ENCODE measurements at places on chromosomes 2 and 18.

DNA sequence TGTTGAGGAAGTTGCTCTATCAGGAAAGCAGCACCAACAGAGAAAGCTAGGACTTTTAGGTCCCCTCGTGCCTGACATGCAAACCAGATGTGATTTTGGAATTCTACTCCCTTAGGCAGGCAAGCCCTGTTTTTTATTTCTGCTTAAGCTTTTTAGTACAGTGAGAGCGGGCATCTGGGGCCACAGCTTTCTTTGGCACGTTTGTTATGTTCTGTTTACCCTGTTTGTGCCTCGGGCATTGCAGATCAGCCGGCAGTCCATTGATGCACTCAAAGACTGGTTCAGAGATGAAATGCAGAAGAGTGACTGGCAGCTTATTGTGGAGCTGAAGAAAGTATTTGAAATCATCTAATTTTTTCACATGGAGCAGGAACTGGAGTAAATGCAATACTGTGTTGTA is 61.9 kb downstream of the EIF5B start:
- no peak for DNase-seq

- no peak for DNase-seq
Observed at GRCh38 chr2:65363879-65364666, 68.3 kb downstream of the SPRED2 start.

DNA sequence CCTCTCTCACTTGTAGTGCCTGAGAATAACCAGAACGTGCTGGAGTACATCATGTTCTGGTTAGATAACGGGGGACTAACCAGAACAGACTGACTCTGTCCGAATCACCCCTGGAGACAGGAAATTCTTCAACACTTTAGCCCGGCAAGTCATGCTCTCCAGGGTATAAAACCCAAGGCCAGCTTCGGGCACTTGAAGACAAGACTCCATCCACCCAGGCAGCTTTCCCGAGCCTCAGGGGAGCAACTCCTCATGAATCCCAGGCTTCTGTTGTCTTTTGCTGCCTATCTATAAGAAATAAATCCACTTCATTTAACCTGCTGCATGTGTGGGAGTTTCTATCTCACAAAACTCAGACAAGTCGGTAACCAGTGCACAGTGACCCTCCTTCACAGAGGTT is 99.6 kb downstream of the KCNF1 start:
- no peak for DNase-seq

DNA sequence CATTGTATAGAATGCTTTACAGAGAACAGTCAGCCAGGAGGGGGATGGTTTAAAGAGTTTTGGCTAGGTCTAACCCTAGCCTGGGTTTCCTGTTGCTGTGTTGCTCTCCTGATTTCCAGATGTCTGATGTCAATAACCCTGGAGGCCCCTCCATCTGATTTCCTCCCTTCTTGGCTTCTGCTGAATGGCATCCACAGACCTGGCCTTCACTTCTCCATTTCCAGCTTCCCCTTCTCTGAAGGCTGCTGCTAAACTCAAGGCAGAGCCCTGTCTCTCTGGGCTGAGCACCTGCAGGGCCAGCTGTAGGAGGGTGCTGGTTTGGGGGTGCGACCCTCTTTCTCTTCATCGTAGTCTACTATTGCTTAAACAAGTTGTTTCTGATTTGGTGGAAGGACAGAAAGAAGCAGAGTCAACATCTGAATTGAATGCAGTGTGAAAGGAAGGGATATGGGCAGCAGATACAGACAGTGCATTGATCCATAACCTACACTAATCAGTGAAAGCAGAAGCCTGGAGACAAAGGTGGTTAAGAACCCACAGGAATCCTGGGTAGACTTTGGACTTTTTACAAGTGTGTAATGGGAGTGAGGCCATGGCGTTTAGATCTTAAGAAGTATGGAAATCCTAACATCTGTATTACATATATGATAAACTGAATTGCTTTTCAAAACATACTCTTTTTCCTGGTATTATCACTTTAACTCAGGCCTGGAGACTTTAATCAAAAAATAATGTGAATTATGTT is 153.6 kb downstream of the HRH4 start:
- no peak for DNase-seq

DNA sequence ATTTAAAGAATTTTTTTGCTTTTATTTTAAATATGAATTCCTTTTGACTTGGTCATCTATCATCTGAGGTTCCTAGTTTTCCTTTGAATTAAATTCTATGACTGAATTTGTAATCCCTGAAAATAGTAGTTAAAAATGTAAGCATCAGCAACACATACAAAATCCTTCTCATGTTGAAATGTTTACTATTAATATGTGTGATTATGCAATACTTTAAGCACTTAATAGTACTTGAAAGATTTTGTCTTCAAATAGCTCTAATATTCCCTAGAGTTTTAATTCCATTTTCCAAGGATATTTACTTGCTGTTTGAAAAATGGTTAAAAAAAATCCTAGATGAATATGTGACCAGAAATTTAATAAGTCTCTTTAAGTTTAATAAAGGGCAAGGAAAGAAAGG is 26.6 kb upstream of the SPATS2L start:
- no peak for DNase-seq

DNA sequence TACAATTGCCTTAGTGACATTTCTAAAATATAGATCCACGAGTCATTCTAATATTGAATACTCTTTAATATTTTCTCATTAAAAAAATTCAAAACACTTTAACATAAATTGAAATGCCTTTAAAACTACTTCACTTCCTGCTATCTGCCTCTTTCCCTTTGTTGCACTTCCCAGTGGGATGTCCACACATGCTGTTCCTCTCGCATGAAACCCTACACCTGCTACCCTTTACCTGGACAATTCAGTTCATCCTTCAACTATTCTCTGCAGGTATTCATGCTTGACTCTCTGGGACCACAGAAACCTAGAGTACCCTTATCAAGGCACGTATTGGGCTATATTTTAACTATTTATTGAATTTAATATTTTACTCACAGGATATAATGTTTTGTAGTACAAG is 373.3 kb upstream of the GALNT5 start:
- no peak for DNase-seq

- no peak for DNase-seq
Observed at GRCh38 chr18:27017901-27018500, 152.5 kb upstream of the AQP4 start.

DNA sequence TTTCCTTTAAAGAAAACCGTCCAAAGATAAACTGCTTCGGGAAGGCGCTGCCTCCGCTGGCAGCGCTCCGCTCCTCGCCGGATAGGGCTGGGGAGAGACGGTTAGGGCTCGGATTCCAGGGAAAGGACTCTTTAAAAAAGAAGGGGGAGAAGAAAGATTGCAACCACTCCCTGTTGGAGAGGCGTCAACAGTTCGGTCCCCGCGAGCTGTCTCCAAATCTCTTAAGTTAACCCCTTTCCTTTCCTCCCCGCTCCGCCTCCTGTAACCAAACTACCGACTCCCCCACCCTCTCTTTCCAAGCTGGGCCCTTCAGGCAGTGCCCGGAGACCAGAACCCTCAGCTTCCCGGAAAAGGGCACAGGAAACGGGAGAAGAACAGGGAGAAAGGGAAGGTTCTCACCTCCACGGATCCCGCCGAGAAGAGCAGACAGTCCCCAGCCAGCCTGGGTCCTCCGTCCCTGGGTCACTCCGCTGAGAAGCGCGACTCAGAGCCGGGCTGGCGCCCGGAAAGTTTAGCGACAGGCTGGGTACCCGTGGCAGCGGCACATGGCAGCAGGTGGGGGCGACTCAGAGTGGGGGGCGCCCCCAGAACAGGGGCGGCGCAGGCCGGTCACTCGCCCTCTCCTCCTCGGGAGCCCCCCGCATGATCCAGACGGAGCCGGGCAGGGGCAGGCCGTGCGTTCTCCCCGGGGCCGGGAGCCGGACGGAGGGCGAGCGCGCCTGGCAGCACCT is 675 bp downstream of the FZD5 start:
- DNase-seq = no peak

- DNase-seq = no peak
Observed at GRCh38 chr2:191280834-191281756, 35.9 kb downstream of the MYO1B start.

- no peak for DNase-seq
Observed at GRCh38 chr18:23244401-23244800, 109.1 kb downstream of the CABLES1 start.

- DNase-seq = no peak
Observed at GRCh38 chr2:221513232-221513631, 58.9 kb downstream of the EPHA4 start.

DNA sequence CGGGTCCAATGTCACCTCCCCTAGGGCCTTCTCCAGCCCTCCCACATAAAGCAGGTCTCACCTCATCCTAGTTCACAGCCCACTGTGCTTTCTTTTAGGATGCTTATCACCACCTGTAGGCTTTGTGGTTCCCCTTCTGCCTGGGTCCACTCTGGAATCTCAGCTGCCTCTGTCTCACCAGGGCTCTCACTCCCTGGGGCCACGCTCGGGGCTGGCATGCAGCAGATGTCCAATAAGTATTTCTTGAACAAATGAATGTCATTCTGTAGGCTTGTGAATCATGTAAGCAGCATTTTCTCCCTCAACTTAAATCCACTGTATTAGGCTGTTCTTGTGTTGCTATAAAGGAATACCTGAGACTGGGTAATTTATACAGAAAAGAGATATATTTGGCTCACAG is 4.3 kb upstream of the SH3BP4 start:
- DNase-seq = no peak

DNA sequence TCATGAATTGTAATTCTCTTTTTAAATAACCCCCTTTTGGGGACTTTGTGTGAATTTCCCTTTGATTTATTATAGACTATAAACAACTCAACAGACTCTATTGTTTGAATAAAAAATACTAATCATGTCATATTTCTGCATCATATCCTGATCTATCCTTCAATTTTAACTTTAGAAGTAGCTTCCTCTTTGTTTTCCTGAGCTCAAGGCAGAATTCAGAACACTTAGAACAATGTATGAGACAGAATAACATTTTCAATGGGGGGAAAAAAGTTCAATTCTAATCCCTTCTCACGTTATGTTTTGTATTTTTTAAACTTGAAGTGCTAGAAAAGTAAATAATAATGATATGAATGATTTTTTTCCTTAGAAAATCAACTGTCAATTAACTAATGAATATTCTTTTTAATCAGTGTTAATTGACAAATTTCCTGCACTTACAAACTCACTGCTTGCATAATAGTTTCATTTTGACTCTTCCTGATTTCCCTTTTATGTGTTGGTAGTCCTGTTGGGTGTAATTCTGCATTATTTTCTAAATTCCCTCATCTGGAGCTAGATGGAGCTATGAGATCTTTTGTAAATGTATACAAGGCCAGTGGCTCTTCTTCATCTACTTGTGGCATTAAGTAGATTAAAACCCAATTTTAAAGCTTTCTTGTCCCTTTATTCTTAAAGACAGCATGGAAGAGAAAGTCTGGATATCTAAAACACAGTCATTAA is 326.1 kb downstream of the PARD3B start:
- no peak for DNase-seq

DNA sequence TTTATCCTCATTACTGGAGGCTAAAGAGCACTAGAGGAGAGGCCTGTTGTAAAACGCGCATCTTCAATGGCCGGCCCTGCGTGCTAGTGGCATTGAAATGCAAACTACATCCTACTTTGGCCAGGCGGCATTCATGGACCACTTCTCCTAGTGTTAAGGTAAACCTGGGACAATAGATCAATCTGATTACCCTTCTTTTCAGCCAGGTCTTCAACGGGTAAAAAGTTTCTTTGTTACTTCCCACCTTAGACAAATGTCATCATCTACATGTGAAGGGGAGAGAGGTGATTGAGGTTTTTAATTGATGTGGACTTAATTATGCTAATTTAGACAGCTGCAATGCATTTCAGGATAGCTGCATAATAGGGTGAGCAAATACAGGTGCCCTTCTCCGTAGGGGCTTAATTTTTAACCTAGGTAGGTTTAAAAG is 628.0 kb downstream of the ZEB2 start:
- DNase-seq = no peak

- DNase-seq = no peak
Observed at GRCh38 chr18:25825056-25825455, 265.4 kb downstream of the SS18 start.

DNA sequence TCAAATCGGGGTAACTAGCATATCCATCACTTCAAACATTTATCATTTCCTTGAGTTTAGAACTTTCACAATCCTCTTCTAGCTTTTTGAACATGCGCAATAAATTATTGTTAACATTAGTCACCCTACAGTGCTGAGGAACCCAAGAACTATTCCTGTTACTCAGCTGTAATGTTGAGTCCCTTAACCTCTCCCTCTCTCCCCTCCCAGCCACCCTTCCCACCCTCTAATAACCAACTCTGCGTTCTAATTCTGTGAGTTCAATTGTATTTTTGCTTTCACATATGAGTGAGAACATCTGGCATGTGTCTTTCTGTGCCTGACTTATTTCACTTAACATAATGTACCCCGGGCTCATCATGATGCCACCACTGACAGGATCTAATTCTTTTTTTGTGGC is 78.6 kb upstream of the RANBP2 start:
- no peak for DNase-seq

DNA sequence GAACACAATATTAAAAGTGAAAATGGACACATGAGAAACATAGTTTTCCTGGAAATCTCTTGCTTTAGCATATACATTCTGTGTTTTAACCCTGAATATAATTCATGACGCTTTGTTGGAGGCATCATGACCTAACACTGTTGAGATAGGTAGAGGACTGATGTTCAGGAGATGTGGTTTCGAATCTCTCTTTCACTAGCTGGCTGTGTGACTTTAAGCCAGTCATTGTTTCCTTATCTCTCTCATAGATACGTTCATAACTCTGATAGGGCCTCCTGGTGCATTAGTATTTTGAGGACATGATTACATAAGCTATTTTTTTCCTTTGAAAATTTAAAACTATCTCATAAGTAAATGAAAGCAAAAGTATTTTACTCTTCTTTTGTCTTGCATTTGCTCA is 179.0 kb upstream of the DTNA start:
- no peak for DNase-seq

GRCh38 chr2:178473931-178474330 is 4.5 kb downstream of the FKBP7 start:
- no peak for DNase-seq

DNA sequence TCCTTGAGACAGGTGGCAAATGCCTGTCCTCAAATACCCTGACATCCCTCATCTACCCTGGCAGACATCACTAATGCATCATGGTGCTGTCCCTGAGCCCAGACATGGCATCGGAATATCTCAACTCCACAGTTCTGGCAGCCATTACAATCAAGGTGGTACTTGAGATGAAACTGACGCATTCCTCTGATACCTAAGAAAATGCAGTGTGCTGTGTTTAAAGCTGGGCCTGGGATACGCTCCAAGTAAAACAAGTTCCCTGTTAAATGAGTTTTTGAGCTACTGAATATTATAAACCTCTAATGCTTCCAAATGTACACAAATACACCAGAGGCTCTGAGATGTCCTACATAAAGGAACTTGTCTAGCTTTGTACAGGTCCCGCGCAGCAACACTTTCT is 29.8 kb downstream of the POLR1A start:
- no peak for DNase-seq

GRCh38 chr2:238847841-238848690 is at the start of gene TWIST2:
Gene TWIST2 (plus strand): TSS chr2:238848085. CDS start chr2:238848216, 131 bp downstream.
- no peak for DNase-seq

- DNase-seq = no peak
Observed at GRCh38 chr2:98012561-98012991, 16.8 kb upstream of the TMEM131 start.

DNA sequence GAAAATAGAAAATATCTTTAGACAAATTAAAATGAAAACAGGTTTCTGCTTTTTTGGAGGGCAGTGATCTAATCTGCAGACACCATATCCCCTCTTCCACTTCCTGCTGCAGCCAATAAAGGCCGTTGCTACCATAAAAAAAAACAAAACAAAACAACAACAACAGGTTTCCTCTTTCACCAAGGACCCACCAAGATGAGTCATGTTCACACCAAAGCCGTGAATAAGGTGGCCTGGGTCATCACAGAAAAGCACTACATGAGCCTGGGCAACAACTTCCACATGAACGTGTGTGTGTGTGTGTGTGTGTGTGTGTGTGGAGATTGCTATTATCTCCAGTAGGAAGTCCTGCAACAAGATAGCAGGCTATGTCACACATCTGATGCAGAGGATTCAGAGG is 24.8 kb upstream of the TFCP2L1 start:
- DNase-seq = peak; percentile 16
